Left lung (tissue), 14 donors: ENCODE measurements at places on chromosomes 13 and 19. TPM values are rescaled to one million over a fixed set of nuclear protein-coding genes. Genes with fewer than 3 reads are reported as not detected.

MBD3L2 gene
- total RNA-seq, result not detected

ZIM2 gene
- total RNA-seq, result 0.12 TPM

DAND5 gene
- not detected for total RNA-seq

CD79A gene
- total RNA-seq, result 2.1 TPM

DNA sequence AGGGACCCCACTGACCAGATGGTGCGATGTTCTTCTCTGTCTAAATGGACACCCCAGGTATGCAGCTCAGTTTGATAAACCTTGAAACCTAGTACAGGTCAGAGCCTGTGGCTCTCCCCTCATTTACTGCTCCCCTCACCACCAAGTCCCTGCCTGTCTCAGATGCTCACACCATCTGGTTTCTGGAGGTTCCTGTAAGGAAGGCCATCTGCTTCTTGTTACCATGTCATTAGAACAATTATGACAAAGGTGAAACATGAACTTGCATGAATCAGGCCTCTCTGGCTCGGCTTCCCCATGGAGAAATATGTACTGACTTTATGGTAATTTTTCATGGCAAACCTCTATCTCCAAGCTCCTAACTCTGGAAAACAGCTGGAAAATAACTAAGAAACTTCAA, 965.7 kb downstream of the UQCRFS1 start:
- no peaks in the 10 kb centered on the region for H3K27me3 ChIP-seq
- no peak overlapping the region for H3K4me3 ChIP-seq
- no peaks in the 10 kb centered on the region for H3K36me3 ChIP-seq

GRCh38 chr19:46126086-46126580, 1.6 kb upstream of the IGFL3 start:
- H3K27ac ChIP-seq, result no peak overlapping the region
- DNase-seq, result no peak
- peaks cover 4% of the 10 kb centered on the region for H3K27me3 ChIP-seq
- H3K36me3 ChIP-seq, result no peaks in the 10 kb centered on the region

SOX1 gene
- total RNA-seq, result not detected

DNA sequence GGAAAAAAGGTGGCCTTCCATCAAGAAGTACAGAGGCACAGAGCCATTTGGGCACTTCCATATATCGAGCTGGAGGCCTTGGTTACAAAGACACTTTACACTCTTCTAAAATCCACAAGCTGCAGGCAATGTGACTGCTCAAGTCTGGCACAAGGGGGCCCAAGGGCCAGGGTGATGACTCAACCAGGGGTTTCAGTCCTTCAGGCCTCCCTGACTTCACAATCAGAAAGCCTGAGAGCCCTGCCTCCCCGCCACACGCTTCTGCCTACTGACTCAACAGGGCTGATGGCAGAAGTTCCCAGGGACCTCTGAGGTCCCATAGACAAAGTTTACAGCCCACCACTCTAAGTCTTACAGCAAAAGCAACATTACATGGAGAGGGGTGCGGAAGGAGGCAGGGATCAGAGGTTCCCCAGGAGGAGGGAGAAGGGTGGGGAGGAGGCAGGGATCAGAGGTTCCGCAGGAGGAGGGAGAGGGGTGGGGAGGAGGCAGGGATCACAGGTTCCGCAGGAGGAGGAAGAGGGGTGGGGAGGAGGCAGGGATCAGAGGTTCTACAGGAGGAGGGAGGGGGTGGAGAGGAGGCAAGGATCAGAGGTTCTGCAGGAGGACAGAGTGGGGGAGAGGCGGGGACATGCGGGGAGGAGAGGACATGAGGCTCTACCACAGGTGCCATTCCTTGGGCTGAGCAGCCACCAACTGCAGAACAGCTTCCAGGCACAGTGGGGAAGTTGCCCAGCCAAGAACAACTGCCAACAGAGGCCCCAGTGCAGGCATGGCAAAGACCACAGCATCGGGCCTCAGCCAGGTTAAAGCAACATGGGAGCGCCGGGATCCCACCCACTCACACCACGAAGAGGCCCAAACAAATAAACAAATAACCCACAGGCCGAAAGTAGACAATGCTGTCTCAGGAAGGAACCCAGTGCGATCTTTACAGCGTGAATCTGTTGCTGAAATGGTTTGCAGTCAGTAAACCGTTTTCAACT, 52.0 kb downstream of the SLC7A1 start:
- DNase-seq, result no peak
- no peak overlapping the region for H3K27ac ChIP-seq
- no peaks in the 10 kb centered on the region for H3K4me1 ChIP-seq
- no peaks in the 10 kb centered on the region for H3K27me3 ChIP-seq

UNC13A gene
- 0.15 TPM for total RNA-seq

GRCh38 chr13:72316716-72317115, 410.7 kb downstream of the MZT1 start:
- H3K4me1 ChIP-seq, result no peaks in the 10 kb centered on the region
- H3K36me3 ChIP-seq, result no peaks in the 10 kb centered on the region
- H3K27ac ChIP-seq, result no peak overlapping the region
- no peaks in the 10 kb centered on the region for H3K27me3 ChIP-seq

GRCh38 chr13:69617587-69617986, 490.0 kb upstream of the ATXN8OS start:
- H3K27me3 ChIP-seq, result no peaks in the 10 kb centered on the region
- H3K4me1 ChIP-seq, result no peaks in the 10 kb centered on the region
- no peak overlapping the region for H3K4me3 ChIP-seq
- DNase-seq, result no peak
- no peak overlapping the region for H3K27ac ChIP-seq
- no peaks in the 10 kb centered on the region for H3K36me3 ChIP-seq

- DNase-seq, result no peak
- H3K27ac ChIP-seq, result no peak overlapping the region
- no peak overlapping the region for H3K4me3 ChIP-seq
- no peaks in the 10 kb centered on the region for H3K27me3 ChIP-seq
- peaks cover 2% of the 10 kb centered on the region for H3K4me1 ChIP-seq
- no peaks in the 10 kb centered on the region for H3K36me3 ChIP-seq
Measured at GRCh38 chr13:28131646-28132045, 6.7 kb upstream of the PAN3 start.

GJB6 gene
- total RNA-seq, result 0.18 TPM

GRCh38 chr19:32287811-32288227, 57.6 kb upstream of the ZNF507 start:
- no peak overlapping the region for H3K27ac ChIP-seq
- H3K36me3 ChIP-seq, result no peaks in the 10 kb centered on the region
- peaks cover 3% of the 10 kb centered on the region for H3K27me3 ChIP-seq
- H3K4me3 ChIP-seq, result no peak overlapping the region
- peak; percentile 79 for DNase-seq

ZBTB45 gene
- total RNA-seq, result 12.7 TPM

NALCN gene
- total RNA-seq, result 0.81 TPM

MBD3L3 gene
- total RNA-seq, result not detected

- no peak overlapping the region for H3K4me3 ChIP-seq
- H3K27ac ChIP-seq, result no peak overlapping the region
- no peaks in the 10 kb centered on the region for H3K36me3 ChIP-seq
- no peak for DNase-seq
Measured at GRCh38 chr13:79918620-79919019, 422.3 kb downstream of the SPRY2 start.

DNA sequence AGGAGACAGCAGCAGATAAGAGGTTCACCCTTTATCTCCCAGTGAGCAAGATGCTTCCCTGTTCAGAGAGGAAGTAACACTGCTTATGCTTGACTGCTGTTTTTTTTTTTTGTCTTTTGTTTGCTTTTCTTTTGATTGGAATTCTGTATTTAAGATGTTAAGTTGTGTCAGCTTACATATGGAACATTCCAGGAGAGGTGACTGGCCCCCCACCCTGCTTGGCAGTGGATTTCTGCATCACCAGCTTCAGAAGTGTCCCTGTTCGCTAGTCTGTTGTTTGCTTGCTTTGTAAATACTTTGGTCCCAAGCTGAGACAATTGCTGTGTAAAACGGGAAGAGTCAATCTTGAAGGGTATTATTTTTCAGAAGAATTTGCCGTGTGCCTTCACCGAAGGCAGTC, 43.0 kb downstream of the IFT88 start:
- H3K4me3 ChIP-seq, result no peak overlapping the region
- no peaks in the 10 kb centered on the region for H3K4me1 ChIP-seq
- H3K27me3 ChIP-seq, result no peaks in the 10 kb centered on the region
- no peak overlapping the region for H3K27ac ChIP-seq
- no peak for DNase-seq
- H3K36me3 ChIP-seq, result no peaks in the 10 kb centered on the region

- no peak overlapping the region for H3K27ac ChIP-seq
- H3K36me3 ChIP-seq, result no peaks in the 10 kb centered on the region
- H3K27me3 ChIP-seq, result peaks cover 21% of the 10 kb centered on the region
- peak; percentile 72 for DNase-seq
Measured at GRCh38 chr19:58355908-58356765, 2.8 kb upstream of the A1BG start.
